ENCODE measurements at places on chromosomes 3 and 15.

- peak; percentile 7 for DNase-seq
These were observed 7.2 kb upstream of the DYNC1LI1 start for GRCh38 chr3:32577581-32578556.

DNA sequence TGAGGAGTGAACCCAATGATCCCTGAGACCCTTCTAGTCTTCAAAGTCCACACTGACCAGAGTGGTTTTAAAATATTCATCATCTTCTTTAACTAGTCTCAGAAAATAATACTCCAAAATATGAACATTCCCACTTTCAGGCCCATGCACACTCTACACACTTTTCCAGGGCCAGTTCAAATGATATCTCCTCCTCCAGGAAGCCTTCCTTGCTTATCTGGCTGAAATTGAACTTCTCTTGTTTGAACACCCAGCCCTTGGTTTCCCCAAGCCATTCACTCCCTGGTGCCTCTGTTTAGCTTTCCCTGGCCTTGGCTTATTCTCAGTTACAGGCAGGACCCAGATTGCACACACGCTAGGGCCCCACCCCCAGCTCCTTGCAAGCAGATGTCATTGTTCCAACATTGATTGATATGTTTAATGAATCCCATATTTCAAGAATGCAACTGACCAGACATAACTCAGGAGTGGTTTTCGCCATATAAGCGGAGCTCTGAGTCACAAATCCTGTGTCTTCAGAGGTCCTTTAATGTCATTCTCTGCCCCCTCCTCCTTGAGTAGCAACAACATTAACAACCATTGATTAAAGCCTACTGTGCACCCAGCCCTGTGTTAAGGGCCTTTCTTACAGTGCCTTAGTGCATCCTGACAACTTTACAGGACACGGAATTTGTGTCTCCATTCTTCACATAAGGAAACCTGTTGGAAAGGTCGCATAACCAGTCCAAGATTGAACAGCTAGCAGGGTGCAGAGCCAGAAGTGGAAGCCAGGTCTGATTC is 2.1 kb downstream of the ITGA11 start:
- no peak for DNase-seq

GRCh38 chr3:48042071-48042760 is 26.0 kb upstream of the MAP4 start:
- peak; percentile 29 for DNase-seq

DNA sequence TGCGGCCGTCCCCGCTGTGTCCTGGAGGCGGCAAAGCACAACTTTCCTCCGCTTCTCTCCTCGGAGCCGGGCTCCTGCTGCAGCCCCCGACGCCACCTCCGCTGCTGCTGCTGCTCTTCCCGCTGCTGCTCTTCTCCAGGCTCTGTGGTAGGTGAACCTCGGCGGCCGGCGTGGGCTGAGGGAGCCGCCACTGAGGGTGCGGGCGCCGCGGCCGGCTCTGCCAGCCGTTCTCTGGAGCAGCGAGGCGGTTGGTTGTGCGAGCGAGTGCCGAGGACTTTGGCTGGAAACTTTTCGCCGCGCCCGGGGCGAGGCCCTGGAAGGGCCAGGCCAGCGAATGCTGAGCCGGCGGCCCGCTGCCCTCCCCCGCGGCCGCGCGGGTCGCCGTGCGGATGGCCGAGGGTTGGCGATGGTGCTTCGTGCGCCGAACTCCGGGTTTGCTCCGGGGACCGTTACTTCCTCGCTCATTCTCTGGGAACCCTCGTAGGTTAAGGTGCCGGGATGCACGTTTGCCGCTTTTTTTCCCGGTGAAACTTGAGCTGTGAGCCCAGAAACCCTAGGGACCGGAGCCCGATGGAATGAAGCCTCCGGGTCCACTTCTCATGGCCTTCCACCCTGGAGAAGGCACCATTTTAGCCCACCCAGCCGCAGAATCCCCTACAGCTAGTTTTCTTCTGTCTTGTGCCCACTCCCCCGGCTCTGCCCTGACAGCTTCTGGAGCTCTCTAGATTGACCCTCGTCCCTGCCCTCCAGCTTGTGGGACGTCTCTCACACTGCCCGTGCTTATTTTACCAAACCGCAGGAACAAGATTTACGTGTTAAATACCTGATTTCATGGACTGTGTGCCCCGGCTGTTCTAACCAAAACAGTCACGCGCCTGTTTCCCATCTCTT is 660 bp downstream of the NECTIN3 start:
- peak; percentile 43 for DNase-seq

DNA sequence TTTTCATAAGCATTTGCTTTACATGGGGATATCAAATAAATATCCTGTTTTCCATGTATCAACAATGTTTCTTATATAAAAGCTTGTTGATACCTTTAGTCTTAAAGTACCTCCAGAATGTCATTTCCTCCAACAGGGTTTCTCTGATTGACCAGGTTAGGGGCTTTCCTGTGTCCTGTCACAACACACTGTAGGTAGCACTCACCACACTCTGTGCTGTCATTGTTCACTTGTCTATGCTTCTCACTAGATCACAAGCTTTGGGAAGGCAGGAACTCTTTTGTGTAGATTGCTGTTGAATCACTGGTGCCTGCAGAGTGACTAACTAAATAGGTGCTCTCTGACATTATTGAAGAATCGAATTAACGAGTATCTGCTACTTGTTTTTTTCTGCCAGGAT is 49.8 kb downstream of the USP50 start:
- no peak for DNase-seq

- DNase-seq = no peak
These were observed 66.9 kb downstream of the PRICKLE2 start for GRCh38 chr3:64158334-64158733.

- peak; percentile 83 for DNase-seq
These were observed 2.6 kb upstream of the CEMIP start for GRCh38 chr15:80776420-80777045.

DNA sequence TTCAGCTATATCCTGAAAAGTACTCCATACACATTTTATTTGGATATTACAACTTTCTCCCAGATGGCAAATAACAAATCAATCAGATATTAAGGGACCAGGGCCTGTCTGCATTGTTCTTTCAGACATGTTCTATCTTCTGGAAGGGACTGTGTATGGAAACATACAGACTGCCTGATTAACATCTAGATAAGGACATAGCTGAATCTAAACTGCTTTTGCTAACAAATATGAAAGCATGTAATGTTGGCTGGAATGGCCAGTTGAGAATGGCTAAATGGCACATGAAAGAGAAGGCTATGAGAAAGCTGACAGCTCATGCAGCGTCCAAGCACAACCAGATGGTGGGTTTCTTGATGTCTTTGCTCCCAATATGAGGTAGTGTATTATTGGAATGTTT is 149.4 kb downstream of the CFAP20DC start:
- no peak for DNase-seq

DNA sequence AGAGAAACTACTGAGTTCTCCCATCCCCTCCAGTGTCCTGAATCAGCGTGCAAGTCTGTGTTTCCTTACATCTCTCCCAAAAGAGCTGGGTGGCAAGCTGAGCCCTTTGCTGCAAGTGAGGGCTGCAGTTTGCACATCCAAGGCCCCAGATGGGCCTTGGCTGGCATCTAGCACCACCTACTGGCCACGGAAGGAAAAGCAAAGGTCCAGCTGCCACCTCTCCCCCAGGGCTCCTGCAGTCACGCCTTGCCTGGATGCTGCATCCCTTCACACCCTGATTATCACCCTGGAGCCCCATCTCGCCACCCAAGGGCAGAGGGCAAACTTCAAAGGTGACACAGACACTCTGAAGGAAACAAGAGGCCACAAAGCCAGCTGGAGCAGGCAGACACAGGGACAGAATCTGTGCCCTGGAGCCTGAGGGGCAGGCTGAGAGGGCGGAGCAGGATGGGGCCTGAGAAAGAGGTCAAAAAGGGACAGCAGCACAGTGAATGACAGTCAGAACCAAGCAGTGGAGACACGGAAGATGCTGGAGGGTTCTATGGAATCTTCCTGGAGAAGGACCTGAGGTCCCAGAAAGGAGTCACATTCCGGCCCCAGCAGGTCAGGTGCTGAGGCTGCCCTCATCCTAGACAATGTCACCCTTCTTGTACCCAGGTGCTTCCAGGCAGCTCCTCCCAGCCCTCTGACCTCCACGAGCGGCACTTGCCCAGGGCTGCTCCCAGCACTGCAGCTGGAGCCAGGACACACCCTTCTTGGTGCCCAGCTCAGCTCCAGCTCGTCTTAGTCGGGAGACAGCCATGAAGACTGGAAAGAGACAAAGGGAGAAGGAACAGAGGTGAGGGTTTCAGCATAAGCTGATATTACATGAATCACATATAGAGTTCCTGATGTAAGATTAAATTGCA is 18.3 kb upstream of the NTRK3 start:
- DNase-seq = peak; percentile 55

- DNase-seq = no peak
These were observed 3.0 kb upstream of the ZMAT3 start for GRCh38 chr3:179074656-179075055.

GRCh38 chr15:36880224-36880912 is 220.0 kb downstream of the MEIS2 start:
- DNase-seq = no peak

GRCh38 chr3:177729956-177730681 is 532.8 kb upstream of the TBL1XR1 start:
- DNase-seq = peak; percentile 75

Data from astrocyte of the spinal cord (primary cell).